Pulmonary artery endothelial cell (primary cell): ENCODE measurements at places on chromosomes 3 and 15. TPM values are rescaled to one million over a fixed set of nuclear protein-coding genes. Genes with fewer than 3 reads are reported as not detected.

- peak; percentile 75 for DNase-seq
These were observed 21.0 kb downstream of the SLCO2A1 start for GRCh38 chr3:134008630-134009156.

- DNase-seq = no peak
These were observed 5.3 kb downstream of the ULK3 start for GRCh38 chr15:74837482-74838136.

DNA sequence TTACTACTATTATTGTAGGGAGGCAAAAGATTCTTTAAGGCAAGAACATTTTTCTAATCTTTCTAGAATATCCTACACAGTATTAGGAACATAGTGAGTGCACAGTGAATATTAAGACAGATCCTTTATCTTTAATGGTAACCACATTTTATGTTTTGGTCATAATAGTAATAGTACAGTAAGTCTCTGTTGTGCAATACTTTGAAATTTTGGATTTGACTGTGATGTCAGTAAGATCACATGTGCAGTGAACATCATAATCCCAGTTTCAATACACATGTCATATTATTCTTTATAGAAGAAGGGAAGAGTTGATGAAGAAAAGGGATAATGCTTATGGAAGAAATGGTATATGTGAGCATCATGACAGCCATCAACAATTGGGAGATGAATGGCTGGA, 10.7 kb downstream of the STT3B start:
- DNase-seq = no peak

DNA sequence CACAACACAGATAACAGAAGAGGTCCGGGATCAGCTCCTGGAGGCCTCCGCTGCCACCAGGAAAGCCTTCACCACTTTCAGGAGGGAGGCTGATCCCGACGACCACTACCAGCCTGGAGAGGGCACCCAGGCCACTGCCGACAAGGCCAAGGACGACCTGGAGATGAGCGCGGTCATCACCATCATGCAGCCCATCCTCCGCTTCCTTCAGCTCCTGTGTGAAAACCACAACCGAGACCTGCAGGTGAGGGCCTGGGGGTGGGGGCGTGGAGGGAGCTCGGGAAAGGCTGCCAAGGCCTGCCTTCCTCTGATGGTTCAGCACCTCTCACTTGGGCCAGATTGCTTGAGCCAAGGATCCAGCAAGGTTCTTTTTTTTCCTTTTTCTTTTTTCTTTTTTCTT, 210.7 kb upstream of the BHLHE40 start:
- no peak for DNase-seq

DNA sequence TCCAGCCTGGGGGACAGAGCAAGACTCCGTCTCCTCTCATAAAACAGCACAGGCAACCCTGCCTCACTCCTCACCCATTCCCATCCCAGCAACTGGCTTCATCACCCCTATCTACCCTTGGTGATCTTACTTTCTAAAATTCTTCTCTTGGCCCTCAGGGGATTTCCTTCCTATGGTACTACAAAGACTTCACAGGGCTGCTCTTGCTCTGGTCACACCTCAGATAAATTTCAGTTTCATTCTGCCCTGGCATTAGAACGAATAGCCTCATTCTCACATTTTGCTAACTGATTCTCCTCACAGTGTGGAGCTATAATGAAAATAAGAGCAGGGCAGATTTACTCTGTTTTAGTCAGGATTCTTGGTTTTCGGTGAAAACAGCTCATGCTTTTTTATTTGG, 22.1 kb upstream of the CRBN start:
- no peak for DNase-seq

DNA sequence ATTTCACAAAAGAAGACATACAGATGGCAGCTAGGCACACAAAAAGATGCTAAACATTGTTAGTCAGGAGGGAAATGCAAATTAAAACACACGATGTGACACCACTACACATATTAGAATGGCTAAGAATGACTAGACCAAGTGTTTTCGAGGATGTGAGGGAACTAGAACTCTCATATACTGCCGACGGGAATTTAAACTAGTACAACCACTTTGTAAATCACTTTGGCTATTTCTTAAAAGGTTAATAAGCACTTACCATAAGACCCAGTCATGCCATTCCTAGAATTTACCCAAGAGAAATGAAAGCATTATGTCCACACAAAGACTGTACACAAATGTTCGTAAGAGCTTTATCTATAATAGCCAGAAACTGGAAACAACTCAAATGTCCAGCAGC, 5.6 kb downstream of the CEP70 start:
- no peak for DNase-seq

GRCh38 chr3:14131134-14131533, 6.3 kb downstream of the TMEM43 start:
- no peak for DNase-seq

The ZNF662 gene
- total RNA-seq = 1.3 and 1.4 TPM in 2 replicates

DNA sequence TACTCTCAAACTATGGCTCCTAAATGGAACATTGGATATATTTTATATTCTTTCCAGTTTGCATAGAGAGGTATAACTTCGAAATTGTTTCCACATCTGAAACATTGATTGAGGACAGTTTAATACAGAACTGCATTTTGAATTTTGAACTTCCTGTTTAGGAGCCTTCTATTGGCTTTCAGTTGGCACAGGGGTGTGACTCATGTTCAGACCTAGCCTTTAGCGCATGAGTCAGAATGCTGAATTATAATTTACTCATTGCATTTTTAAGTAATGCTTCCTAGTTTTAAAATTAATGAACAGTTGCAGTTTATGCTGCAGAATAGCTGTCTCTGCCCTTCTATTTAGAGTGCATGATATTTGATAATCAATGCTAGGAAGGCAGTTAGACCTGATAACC, 751.7 kb downstream of the CADM2 start:
- no peak for DNase-seq

- no peak for DNase-seq
These were observed 50.8 kb downstream of the SUSD5 start for GRCh38 chr3:33167716-33168336.

DNA sequence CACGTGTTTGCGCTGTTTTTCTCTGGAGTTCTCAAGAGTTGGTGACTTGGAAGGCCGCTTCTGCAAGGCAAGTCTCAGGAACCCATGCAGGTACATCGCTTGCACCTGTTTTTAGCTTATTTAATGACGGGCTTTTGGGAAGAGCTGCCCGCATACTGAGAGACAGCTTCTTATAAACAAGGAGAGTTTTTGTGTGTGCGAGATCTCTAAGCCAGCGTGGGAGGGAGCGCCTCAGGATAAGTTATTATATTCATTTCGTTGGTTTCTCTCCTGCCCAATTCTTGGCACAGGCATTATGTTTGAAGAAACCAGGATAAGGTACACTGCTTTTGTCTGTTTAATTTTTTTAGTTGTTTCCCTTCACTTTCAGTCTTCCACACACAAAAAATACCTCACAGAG, 11.4 kb upstream of the SACM1L start:
- no peak for DNase-seq

The ULK3 gene
- total RNA-seq = 22.4 and 27.0 TPM in 2 replicates

GRCh38 chr3:25686766-25687165, 22.1 kb upstream of the TOP2B start:
- DNase-seq = no peak

DNA sequence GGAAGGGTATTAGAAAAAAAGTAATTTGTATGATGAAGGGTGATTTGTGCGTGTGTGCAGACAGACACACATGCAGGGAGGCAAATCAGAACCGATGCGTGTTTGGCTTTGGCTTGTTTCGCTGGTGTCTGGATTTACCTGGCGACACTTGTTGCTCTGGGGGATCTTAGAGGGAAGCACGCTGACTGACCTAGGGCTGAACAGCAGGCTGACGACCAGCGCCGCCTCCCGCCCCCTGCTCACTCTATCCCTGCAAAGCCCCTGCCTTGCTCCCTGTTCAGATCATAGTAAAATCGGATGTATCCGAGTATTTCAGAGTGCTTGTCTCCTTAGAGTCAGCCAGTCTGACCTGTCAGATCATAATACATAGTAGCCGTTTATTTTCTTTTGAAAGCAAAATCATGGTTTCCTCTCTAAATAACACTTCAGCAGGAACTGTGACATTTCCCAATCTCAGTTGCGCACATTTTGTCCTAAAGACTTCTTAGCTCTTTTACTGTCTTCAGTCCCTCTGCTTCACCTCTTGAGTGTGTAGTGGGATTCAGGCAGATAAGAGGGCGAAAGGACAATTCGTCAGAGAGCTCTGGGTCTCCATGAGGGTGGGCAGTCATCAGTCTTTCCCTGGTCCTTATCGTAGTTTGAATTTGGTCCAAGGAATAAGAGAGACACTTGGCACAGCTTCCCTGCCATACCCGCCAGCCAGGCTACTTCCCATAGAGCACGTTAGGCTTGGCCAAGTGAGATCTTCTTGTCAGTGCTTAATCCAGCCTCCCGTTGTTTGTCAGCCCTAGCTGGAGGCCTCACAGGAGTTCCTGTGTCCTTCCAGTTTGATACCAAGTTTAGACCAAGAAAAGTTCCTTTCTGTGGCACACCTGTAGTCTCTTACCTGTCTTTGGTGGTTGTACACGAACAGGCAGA, 97.4 kb downstream of the PGPEP1L start:
- DNase-seq = no peak

The AGBL1 gene
- not detected in 2 replicates for total RNA-seq

DNA sequence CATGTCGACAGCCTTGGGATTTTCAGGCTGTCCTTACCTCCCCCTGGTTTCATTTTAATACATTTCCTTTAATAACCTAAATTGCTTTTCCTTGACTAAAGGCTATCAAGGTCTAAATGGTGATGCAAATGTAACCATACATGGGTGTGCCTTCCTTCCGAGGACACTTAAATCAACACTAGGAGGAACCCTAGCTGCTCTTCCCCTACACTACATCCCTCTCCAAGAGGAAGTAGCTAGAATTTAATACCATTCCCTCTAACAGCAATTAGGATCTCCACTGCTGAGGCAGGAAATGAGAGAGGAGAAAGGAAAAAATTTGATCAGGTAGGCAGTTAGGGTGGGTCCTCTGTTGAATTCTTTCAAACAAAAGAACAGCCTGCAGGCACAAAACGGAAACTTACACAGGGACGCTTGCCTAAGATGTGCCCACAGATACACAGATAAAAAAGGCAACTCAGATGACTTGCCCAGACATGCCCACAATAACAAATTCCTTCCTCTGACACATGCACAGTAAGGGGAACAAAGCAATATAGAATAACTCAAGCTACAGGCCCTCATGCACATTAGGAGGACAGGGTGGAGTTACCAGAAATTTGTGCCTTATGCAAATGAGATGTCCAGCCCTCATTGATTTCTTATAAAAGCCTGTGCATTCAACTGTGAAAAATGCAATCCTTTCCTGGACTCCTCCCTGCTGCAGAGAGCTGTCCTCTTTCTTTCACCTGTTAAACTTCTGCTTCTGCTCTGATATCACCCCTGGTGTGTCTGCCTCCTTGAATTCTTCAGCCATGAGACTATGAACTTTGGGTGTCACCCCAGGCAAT, 1024.4 kb upstream of the CADM2 start:
- no peak for DNase-seq

The ZNF860 gene
- total RNA-seq = 1.6 and 3.2 TPM in 2 replicates

DNA sequence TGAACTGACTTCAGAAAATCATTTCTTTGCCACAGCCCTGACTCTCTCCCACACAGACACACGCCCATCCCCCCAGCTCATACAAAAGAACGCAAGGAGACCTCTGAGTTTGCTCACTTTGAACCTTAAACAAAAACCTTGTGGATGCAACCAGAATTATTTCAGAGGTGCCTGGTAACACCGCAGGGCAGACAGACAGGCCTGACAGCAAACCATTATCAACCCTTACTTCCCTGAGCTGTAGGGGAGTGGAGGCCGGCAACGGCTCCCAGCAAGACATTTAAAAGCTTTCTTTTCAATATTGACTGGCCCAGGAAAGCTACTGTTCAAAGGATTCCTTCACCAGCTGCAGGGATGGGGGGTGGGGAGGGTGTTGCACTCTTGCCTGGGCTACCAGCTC, 2.0 kb upstream of the EFCC1 start:
- DNase-seq = no peak

- no peak for DNase-seq
These were observed 613.6 kb downstream of the CADM2 start for GRCh38 chr3:85572426-85572825.

The TCAIM gene
- 20.8 and 23.1 TPM in 2 replicates for total RNA-seq

DNA sequence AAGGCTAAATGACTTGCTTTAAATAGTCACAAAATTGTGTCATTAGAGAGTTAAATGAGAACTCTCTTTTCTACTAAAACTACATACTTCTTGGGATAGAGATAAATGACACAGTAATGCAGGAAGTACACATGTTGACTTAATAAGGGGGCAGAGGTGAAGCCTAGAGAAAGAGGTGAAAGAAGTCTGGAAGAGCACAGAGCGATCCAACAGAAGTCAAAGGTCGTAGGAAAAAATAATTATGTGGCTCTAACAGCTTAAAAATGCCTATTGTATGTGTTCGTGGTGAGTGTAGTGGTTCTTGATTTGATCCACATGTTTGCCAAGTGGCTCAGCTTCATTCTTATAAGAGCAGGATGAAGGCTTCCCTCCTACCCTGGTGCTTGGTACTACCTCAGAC, 61.7 kb downstream of the TMEM212 start:
- no peak for DNase-seq

- DNase-seq = no peak
These were observed 67.8 kb upstream of the POLG start for GRCh38 chr15:89402518-89402805.

The NT5DC2 gene
- total RNA-seq = 50.1 and 53.8 TPM in 2 replicates

DNA sequence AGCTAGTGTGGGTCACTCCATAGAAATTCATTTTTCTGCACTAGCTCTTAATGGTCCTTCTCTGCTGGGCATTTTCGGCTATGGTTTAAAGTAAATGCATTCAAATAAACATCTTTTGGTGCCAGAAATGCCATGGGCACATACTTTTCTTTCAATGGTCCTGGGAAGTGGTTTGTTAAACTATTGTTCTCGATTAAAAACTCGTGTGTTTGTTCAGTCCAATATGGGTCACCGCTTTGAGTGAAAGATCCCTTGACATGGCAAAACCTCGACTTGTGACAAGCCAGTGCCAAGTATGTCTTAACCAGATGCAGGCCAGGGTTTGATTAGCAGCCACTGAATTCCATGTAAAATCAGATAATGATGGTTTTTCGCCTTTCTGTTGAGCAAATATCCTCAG, 331.9 kb upstream of the WNT5A start:
- DNase-seq = no peak

DNA sequence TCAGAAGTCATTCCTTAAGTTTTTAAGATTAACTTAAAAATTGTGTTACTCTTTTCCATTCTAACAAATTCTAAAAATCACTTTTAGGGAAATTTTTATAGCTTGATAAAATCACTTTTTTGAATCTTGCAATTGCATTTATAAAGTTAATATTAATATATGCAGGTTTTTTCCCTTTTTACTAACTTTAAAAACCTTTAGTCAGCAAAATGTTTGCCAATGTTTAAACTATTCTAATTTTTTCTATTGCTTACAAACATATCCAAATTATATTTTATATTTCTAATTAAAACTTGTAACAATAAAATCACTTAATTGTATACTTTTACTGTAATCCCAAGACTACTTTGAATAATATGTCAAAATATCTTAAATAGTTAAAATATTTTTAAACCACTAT, 839.4 kb downstream of the TBL1XR1 start:
- no peak for DNase-seq

DNA sequence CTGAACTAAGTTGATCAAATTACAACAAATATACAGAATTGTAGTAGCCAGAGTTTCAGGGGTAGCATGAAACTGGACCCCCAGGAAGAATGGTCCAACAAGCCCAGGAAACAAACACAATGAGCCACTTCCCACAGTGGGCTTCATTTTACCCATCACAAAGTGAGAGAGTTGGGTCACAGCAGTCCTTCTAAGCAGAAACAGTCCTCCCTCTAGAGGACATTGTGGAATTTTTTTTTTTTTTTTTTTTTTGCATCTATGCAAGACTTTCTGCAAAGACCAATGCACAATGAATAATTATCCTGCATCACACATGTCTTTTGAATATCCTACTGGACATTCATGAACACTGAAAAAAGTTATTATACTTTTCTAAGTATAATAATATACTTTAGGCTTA, 73.8 kb upstream of the ATP13A5 start:
- no peak for DNase-seq

The KBTBD13 gene
- not detected in 2 replicates for total RNA-seq
